Activated naive CD4-positive, alpha-beta T cell treated with Interleukin-2 at 50 U/mL for 16 hours (primary cell): ENCODE measurements at places on chromosomes 1 and 21.

- no peak for DNase-seq
Measured at GRCh38 chr1:219924342-219924741, 4.0 kb downstream of the SLC30A10 start.

DNA sequence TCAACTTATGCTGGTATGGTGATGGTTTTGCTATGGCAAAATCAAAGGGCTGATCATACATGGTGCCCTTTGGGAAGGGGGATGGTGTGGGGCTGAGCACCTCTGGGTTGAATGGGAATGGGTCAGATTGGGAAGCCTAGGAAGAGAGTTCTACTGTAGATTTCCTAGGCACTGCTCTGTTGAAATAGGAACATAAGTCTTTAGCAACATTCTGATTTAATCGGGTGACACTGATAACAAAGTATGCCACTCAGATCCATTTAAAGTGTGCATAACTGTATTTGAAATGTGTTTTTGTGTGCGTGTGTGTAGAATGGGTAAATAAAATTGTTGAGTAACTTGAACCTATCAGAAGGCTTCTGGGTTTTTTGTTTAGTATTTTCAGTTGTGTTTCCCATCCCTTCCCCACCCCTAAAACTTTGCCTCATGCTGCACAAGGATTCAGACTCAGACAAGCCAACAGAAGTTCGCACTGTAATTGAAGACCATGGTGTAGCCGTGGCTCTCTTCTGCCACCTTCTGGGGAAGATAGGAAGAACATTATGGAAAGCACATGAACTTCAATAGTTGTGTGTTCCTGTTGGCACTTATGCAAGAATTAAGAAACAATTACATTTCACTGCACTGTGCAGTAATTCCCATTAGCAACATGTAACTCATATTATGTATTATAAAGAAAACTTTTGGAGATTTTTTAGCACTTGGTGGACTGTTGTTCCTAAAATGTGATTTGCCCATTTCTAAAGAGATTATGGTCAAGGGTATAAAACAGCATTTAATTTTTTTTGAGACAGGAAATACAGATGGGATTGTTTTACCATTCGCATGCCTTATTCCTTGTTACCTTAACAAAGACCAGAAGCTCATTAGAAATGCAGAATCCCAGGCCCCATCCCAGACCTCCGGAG lies 10.9 kb upstream of the C4BPB start:
- DNase-seq, result peak; percentile 58

- no peak for DNase-seq
Measured at GRCh38 chr21:44975720-44976555, 36.1 kb downstream of the SLX9 start.

GRCh38 chr21:14251336-14251735 lies 35.4 kb downstream of the RBM11 start:
- no peak for DNase-seq

DNA sequence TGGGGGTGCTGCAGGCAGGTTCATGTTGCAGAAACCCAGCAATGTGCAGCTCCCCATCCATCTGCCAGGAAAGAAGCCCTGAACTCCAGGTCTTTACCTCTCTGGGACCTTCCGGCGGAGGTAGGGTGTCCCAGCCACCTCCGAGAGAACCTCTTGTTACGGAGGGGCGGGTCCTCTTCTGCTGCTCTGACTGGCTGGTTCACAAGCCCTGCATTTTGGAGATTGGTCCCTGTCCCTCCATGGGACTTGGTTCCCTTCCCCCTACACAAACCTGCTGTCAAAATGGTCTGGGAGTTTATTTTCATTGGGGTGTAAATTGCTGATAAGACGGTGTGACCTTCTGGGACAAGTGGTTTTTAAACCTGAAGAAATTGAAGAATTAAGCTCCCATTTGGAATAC lies 8.0 kb upstream of the CELSR2 start:
- no peak for DNase-seq

DNA sequence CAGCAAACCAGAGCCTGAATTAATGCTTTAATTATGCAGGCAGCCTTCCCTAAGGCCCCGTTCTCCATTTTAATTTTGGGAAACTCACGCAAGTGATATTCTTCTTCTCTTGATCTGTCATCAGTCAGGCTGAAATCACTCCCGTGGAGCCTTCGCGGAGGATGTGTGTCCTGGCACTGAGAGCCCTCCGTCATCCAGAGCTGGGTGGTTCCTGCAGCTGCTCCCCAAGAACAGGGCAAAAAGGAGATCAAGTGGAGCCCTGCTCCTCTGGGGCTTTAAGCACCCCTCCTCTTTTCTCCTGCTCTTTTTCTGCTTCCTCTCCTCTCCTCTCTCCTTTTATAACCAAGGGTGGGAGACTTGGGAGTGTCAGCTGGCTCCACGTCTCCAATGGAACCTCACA lies 133.2 kb upstream of the CACNA1E start:
- no peak for DNase-seq

- DNase-seq, result no peak
Measured at GRCh38 chr21:46221664-46222435, 6.7 kb downstream of the LSS start.

DNA sequence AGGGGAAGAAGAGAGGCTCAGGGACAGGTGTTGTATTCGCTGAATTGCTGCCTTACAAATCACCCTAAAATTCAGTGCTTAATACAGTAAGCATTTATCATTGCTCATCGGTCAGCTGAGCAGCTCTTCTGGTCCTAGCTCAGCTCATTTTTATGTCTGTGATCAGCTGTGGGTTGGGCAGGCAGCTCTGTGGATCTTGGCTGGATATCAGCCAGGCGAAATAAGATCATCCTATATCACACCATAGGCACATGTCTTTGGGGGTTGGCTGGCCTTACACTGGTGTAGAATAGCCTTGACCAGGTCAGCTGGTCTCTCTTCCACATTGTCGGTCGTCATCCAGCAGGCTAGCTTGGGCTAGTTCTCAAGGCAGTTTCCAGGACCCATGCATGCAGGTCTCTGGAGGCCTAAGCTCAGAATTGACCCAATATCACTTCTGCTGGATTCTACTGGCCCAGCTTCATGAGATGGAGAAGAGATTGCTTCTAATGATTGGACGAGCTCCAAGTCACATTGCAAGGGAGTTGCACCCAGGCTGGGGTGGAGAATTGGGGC lies 448.6 kb downstream of the KIF26B start:
- DNase-seq, result no peak

DNA sequence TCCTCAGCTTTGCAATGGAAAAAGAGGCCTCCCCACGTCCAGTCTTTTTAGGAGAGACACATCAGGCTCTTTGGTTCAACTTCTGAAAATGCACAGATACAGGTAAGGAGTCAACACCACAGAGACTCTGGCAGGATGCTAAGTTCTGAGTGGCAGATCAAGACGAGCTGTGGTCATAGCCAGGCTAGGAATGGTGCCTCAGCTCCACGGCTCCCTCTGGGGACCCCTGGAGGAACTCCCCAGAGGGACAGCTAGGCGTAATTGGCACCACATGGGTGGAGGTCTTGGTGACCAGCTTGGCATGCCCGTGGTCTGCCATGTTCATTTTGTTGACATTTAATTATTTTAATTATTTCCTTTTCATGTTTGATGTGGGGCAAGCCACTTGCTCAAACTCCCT lies 206.1 kb downstream of the KAZN start:
- DNase-seq, result no peak

DNA sequence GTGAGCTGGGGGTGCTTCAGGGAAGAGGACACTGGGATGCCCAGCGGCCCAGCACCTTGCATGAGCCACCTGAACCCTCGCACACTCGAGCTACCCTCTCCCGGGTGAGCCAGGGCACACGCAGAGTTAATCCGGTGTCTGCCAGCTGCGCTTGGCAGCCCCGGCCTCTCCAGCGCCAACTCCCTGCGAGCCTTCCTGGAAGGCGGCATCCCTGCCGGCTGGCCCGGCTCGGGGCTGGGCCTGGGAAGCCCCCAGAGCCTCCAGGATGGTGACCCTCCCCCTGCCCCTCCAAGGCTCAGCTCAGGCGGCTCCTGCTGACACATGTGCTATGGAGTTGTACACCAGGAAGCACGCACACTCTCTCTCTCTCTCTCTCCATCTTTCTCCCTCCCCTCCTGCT lies 48.7 kb downstream of the RAP1GAP start:
- DNase-seq, result no peak

- no peak for DNase-seq
Measured at GRCh38 chr1:112393631-112393974, 2.4 kb upstream of the CTTNBP2NL start.

DNA sequence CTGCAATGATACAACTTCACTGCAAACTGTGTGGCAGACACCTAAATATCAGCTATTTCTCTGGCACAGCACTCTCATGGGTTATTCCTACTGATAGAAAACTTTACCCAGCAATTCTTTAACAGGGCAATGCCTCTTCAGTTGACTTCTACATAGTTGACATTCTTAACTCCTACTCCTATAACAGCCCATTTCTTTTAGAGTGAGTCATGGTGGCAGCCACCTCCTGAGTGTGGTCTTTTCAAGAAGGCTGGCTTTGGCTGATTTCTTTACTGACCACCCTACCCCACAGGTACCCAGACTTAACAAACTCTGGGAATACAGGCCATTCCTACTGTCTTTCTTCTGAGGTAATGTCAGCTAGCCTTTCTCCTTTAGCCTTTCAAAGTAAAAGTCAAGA lies 805.8 kb upstream of the ADGRL2 start:
- no peak for DNase-seq

DNA sequence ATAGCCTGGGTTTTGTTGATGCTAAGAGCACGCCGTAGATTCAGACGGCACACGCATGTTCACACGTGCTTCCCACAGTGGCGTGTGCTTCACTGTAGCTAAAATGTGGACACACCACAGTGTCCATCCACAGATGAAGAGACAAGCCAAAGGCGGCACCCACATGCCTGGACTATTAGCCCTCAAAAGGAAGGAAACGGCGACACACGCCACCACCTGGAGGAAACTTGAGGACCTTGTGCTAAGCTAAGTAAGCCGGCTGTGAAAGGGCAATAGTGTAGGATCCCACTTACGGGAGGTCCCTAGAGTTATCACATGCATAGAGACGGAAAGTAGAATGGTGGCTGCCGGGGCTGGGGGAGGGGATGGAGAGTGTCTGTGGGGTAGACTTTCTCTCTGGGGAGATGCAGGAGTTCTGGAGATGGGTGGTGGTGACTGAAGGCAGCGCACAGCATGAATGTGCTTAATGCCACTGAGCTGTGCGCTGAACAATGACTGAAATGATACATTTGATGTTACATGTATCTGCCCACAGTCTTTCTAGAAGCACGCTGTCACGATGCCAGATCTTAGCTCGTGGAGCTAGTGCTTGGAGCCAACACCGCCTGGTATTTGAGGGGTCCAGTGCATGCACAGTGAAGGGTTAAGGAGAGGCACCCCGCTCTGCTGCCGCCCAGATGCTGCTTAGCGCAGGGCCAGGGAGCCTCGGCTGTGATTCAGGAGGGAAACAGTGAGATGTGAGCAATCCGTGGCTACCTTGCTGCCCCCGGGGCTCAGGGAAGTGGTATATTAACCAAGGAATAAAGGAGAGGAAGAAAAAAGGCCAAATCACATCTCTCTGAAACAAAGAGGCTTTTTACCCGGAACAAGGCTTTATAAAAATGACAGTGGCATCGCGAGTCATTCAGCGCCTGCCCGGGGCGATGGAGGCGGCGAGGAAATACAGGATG lies 103.7 kb downstream of the PRDM16 start:
- DNase-seq, result no peak

GRCh38 chr1:117780687-117781475 lies 148.5 kb downstream of the GDAP2 start:
- no peak for DNase-seq

GRCh38 chr1:205665201-205666045 lies 14.9 kb downstream of the SLC45A3 start:
- no peak for DNase-seq

- no peak for DNase-seq
Measured at GRCh38 chr1:241507189-241507863, 12.2 kb downstream of the FH start.

DNA sequence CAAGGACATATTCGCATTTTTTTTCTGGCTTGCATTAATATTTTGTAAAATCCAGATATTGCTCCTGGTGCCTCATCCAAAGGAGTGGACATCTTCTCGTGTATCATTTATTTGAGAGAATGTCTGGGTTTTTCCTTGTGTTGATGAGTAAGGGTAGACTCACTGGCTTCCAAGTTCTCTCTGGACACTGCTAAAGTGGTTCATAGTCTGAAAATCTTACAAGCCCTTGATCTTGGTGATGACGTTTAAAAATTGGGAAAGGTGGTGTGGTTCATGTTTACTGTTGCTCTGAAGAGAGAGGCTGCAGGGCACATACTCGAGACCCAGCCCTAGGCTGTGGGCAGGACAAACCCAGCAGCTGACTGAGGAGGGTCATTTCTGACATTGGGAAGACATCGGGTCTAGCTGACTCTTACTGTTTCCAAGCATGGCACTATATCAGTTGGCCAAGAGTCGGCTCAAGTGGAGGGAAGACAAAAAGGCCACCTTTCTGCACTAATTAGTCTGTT lies 296.2 kb downstream of the LMX1A start:
- DNase-seq, result no peak
